ENCODE measurements at places on chromosomes 3 and 15.

- DNase-seq, result no peak
These were observed 70.6 kb downstream of the ASB7 start for GRCh38 chr15:100672959-100673358.

DNA sequence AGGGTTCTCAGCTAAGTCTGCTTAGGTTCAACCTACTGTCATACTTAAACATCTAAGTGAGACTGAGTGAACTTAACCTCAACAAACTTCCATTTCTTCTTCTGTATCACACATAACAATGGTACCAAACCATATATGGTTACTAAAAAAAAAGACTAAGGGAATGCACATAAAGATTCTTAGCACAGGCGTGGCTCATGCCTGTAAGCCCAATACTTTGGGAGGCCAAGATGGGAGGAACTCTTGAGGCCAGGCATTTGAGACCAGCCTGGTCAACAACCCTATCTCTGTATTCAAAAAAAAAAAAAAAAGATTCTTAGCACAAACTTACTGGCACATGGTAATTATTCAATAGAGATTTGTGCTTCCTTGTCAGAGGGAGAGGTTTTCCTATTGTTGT, 57.9 kb downstream of the ACAP2 start:
- no peak for DNase-seq

- DNase-seq, result peak; percentile 46
These were observed 654 bp downstream of the PIK3CA start for GRCh38 chr3:179148616-179149405.

DNA sequence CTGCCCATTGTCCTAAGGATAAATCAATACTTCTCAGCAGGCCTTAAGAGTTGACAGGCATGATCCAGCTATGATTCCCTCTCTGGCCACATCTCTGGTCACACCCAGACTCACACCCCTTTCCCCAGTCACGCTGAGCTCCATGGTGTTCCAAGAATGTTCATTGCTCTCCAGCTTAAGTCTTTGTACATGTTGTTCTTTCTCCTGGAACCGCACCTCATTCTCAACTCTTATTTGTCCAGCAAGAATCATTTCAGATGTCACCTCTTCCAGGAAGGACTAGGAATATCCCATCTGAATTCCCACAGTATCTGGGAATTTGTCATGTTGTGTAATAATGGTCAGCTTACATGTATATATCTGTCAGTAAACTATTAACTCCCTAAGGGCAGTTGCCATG, 118.3 kb upstream of the GALNT15 start:
- DNase-seq, result no peak

DNA sequence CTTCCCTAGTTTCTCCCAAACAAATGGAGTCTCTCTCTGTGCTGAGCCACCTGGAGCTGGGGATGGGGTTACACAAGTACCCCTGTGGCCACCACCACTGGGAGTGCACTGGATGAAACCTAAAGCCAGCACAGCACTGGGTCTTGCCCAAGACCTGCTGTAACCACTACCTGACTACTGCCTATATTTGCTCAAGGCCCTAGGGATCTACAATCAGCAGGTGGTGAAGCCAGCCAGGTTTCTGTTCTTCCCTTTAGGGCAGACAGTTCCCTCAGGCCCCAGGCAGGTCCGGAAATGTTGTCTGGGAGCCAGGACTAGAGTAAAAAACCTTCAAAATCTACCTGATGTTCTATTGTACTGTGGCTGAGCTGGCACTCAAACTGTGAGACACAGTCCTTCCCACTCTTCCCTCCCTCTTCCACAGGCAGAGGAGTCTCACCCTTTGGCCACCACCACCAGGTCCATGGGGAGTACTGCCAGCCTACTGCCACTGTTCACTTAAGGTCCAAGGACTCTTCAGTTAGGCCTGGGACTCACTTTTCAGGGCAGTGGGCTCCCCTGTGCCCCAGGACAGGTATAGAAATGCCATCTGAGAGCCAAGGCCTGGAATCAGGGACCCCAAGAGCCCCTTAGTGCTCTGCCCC, 23.8 kb downstream of the C3orf20 start:
- DNase-seq, result no peak

DNA sequence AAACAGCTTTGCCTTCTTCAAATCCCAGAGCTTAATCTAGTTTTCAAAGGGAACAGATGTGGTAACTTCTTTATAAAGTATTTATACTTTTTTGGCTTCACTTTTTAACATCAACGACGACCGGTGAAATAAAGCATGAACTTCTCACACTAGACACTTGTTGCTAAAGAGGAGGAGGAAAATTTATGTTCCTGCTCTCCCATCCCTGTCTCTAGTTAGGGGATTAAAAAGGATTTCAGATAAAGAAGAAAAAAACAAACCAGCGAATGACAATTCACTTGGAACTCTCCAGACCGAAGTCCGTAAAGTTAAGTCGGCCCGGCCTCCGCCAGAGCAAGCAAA, 672 bp downstream of the NEDD4 start:
- no peak for DNase-seq

- DNase-seq, result no peak
These were observed 242.5 kb downstream of the ATP8B4 start for GRCh38 chr15:49876401-49877038.

DNA sequence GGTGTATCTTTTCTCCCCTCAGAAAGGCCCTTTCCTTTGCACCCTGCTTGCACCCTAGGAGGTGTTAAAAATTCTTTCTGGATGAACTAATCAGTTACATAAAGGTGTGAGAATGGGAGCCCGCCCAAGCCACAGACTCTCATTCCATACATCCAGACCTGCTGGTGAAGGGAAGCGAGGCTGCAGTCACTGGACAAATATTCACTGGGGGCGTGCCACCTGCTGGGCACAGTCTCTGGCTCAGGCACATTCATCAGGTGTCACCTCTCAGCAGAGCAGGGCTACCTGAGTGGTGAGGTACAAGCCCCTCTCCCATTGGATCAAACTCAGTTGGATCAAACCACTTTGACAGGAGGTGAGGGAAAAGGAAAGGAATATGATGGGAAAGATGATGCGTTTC, 52.0 kb downstream of the NTRK3 start:
- DNase-seq, result no peak
